ENCODE measurements at places on chromosomes 7 and 10.

- DNase-seq, result no peak
Observed at GRCh38 chr7:98102170-98102569, 4.5 kb upstream of the LMTK2 start.

DNA sequence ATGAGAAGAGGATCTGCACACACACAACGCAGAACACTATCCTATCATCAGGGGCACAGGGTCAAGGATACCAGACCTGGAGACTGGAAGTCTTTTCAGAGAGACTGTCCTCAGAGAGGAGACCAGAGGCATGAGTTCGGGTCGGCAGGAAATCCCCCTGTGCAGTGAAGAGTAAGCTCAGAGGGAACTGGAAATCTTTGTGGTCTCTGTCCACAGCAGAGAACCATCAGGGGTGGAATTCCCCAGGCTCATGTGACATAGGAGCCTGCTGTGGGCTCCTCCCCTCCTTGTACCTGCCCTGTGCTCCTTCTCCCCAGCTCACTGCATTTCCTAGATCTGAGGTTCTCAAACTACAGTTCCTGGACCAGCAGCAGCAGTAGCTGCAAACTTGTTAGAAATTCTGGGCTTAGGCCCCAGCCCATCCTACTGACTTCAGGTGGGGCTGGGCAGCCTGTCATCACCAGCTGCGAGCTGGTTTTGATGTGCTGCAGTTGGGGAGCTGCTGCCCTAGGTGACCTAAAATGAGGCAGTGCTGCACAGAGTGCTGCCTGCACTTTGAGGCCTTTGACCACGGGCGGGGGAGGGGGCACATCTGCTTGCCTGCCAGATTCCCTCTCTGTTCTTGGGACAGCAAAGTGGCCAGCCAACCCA lies 2.4 kb downstream of the ZMIZ2 start:
- no peak for DNase-seq

GRCh38 chr7:3860932-3861331 lies 559.9 kb downstream of the SDK1 start:
- no peak for DNase-seq

DNA sequence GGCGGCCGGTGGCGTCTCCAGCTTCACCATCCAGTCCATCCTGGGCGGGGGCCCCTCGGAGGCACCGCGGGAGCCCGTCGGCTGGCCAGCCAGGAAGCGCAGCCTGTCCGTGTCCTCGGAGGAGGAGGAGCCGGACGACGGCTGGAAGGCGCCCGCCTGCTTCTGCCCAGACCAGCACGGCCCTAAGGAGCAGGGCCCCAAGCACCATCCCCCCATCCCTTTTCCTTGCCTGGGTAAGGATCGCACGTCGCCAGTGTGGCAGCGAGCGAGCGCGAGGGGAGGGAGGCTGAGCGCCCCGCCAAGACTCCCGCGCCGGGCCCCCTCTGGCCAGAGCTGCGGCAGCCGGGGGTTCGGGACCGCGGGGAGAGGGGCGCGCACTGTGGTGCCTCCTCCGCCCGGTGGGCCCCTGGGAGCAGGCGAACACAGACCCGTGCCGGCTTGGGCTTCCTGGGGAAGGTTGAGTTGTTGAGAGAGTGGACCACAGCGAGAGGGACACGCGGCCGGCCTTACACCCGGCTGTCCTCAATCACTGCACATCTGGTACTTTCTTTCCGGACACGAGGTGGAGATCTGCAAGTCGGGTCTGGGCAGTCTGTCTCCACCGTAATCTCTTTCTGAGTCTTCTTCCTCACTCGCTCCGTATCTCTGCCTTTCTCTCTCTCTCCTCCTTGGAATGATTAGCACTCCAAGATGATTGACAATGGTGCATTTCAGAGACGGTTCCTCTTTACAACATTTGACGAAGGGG lies 652 bp downstream of the HMX2 start:
- no peak for DNase-seq

DNA sequence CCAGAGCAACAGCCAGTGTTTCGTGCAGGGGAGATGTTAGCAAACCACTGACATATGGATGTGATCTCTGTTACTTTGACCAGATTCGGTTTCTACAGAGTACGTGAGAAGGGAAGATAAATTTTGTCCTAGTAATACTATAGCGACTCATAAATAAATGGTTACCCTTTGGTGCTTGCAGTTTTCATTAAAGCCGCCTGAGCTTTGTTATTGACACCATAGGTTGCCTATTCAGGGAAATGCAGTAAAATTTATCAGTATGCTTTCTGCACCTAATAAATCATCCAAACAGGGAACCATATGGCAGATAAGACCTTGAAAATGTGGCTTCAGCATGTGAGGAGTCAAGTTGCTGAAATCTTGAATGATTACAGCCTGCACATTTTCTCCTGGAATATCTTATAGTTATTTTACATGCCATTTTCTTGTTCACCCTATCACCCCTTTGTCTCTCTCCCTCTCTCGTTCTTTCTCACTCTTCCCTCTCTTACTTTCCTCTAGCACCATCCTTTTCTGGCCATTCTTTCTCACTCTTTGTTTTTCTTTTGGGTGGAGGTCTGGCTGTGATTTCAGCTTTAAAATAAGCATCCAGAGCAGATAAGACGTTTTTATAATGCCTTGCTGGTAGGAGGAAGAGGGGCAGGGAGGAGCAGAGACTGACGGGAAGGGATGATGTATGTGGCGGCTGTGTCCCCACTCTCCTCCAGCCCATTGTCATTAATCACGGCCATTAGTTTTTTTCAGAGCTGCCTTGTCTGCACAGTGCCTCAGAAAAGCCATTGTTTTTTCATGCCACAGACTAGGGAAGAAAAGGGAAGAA lies 182.5 kb downstream of the LRMDA start:
- no peak for DNase-seq

GRCh38 chr10:116634126-116634975 lies 13.6 kb downstream of the PNLIPRP2 start:
- peak; percentile 66 for DNase-seq
